ENCODE measurements at places on chromosomes 13 and 19. TPM values are rescaled to one million over a fixed set of nuclear protein-coding genes. Genes with fewer than 3 reads are reported as not detected.

The RNF17 gene
- not detected for total RNA-seq

The SLC25A41 gene
- 1.2 TPM for total RNA-seq

The SYCN gene
- not detected for total RNA-seq

GRCh38 chr13:98567140-98567539, 9.8 kb downstream of the STK24 start:
- DNase-seq, result no peak

- DNase-seq, result peak; percentile 70
Measured at GRCh38 chr13:48731957-48732569, 78.3 kb downstream of the CYSLTR2 start.

DNA sequence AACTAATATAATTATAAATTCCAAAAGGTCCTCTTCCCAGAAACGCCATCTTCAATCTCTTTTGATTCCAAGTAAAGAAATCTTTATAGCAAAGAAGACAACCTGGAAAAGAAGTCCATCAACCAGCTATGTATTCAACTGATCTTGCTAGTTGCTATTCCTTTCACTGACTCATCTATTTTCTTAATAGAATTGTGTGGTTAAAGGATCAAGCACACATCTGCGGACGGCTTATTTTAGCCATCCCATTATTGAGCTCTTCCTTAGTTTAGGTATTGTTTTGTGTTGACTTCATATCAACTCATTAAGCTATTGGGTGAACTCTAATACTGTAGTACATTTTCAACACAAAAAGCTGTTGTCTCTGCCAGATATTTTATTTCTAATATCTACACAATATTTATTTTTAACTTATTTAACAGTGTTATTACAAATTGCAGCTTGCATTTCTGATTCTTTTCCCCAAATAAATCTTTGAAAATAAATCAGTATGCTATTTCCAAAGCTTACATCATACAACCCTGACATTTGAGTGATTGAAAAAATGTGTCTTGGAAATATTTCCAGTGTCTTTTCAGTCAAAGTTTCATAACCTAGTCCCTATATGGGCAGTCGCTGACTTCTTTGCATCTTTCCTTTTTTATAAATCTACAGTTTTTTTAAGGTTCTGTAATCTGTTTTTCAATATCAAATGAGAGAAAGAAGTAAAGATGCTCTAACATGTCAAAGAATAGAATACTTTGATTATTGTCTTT, 158.8 kb upstream of the SPRY2 start:
- DNase-seq, result no peak

- DNase-seq, result no peak
Measured at GRCh38 chr19:39942366-39942730, 7.9 kb upstream of the FCGBP start.

DNA sequence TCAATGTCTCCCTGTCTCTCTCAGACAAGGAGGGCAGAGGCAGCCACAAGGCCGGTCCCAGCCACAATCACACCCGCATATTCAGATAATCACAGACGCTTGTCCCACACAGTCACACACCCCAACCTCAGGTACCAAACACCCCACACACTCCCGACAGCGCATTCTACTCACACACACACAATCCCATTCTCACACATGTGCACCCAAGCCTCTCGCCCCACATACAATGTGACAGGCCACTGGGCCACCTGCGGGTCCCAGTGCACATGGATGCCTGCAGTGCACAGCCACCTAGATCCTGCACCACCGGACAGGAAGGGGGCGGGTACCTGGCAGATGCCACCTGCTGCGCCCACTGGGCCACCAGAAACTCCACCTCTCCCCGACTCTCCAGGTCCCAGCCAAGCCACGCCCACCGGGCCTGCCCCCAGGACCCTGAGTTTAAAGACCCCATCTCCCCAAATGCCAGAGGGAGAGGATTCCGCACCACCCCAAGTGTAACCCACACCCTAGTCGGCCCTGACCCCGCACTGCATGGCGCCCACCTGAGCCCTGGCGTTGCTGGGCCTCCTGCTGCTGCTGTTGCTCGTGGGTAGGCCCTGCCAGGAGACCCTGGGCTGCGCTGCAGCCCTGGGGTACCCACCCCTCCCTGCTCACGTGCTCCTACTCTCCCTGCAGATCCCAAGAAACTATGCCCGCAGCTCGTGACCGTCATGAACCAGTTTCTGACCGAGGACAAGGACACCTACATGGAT, 10.6 kb downstream of the SCGB2B2 start:
- DNase-seq, result peak; percentile 22

DNA sequence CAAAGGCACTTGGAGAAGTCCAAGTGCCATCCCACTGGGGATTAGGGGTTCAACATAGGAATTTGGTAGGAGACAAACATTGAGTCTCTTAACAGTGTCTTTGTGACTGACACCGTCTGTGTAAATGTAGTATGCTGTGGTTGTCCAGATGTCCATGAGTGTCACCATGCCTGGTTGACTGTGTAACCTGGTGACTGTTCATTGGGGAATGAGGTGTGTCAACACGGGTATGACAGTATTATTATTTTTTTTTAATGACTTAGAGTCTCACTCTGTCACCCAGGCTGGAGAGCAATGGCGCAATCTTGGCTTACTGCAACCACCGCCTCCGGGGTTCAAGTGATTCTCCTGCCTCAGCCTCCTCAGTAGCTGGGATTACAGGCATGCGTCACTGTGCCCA, 16.2 kb downstream of the PKN1 start:
- DNase-seq, result no peak

All from H7 (cell line).